CD4-positive, alpha-beta T cell (primary cell): ENCODE measurements at places on chromosomes 12 and 14.

- DNase-seq, result no peak
Measured at GRCh38 chr12:119334430-119335170, at the start of gene CCDC60. TSS of gene CCDC60 (plus strand) at chr12:119334729. CDS start at chr12:119335177, 448 bp downstream.

DNA sequence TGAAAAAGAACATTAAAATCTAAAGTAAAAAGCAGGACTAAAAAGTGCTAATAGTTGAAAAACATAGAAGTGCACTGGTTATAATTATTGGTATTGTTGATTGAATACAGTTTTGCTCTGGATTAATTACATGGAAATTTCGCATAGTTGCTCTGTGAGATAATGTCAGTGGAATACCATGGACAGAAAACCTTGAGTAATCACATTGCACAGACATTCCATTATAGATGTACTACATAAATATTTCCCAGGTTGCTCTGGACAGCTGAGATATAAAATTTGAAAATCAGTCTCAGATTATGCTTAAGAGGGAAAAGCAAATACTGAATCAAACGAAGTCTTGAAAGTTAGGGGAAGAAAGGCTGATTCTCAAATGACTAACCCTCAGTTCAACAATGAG lies 439.3 kb upstream of the FLRT2 start:
- no peak for DNase-seq

GRCh38 chr12:19189522-19189921 lies 60.0 kb downstream of the PLEKHA5 start:
- DNase-seq, result no peak

DNA sequence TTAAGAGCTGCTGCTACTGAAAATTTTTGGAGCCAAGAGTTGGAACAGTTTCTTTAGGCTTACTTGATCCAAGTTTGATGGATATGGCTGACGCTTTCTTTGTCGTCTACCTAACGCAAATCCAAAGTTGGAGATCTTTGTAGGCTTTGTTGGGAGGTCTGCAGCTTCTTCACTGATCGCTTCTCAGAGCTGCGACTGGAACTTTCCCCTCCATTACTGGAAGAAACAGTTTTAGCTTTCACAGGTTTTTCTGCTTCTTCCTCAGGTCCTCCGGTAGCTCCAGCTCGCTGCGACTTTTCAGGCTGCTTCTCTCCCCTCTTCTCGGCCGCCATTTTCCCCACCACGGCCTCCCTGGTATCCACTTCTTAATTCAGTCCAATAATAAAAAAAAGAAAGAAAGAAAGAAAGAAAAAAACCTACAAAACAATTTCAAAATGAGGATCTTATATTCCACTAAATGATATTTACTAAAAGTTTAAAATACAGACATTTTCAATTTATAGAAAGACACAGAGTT lies 178.1 kb upstream of the HMGA2 start:
- no peak for DNase-seq

GRCh38 chr12:3698218-3698974 lies 54.5 kb downstream of the CRACR2A start:
- no peak for DNase-seq

GRCh38 chr12:80217011-80217535 lies 117.7 kb downstream of the OTOGL start:
- DNase-seq, result no peak

DNA sequence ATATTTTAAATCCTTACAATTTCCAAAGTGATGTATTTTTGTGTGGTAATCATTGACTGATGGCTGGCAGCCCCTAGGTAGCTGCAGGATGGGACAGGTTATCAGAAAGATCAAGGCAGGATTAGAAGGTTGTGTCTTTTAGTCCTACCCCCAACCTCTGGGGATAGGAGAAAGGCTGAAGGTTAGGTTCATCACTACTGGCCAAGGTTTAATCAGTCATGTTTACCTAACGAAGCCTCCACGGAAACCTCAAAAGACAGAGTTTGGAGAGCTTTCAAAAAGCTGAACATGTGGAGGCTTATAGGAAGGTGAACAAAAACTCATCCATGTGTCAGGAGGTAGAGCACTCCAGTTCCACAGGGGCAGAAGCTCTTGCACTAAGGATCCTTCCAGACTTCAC lies 77.5 kb upstream of the CD163 start:
- no peak for DNase-seq

- DNase-seq, result no peak
Measured at GRCh38 chr14:68927089-68927488, 52.0 kb downstream of the ACTN1 start.

- no peak for DNase-seq
Measured at GRCh38 chr12:1053690-1054089, 62.7 kb downstream of the ERC1 start.

GRCh38 chr12:111135293-111135832 lies 215.0 kb upstream of the MYL2 start:
- no peak for DNase-seq

DNA sequence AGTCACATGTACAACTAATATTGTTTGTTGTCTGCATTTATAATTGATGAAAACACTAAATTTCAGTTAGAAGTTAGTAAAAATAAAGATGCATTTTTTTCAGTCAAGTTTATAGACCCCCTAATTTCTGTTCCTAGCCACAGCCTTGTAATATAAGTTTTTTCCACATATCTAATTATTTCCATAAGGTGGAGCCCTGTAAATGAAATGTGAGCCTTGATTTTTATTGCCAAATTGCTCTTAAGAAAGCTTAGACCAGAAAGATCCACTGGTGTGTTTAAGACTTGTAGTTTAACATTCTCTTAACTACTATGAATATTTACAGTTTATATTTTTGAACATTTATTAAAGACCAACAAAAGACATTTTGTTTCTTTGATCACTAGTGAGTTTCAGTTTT lies 322.1 kb upstream of the RGS6 start:
- no peak for DNase-seq

DNA sequence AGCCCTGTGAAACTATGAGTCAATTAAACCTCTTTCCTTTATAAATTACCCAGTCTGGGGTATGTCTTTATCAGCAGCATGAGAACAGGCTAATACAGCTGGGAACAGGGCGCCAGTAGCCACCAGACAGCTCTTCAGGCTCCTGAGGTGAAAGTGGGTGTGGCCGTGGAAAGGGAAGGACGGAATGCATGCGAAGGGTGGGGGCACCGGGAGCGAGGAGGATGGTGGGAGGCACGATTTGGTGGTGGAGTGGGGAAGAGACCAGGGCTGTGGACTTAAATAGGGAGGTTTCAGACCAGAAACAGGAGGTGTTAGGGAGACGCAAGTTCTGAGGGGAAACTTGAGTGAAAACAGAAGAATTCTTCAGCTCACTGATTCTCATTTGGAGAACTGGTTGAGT lies 44.1 kb upstream of the CHST11 start:
- no peak for DNase-seq

- DNase-seq, result no peak
Measured at GRCh38 chr14:65972891-65973290, 513.3 kb upstream of the CCDC196 start.

DNA sequence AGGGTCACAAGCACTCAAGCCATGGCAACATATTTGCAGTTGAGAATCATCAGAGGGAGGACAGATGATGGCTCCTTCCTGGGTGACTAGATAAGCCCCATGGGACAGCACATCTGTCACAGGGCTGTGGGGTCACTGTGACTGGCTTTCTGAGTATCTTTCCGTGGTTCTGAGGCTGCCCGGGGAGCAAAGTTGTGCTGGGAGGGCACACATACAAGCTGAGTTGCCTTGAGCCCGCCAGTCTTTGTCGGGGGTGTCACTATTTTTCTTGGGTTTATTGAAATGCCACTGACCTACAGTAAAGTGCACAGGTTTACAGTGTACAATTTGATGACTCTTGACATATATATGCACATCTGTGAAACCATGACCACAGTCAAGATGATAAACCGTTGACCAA lies 17.2 kb upstream of the KIF26A start:
- DNase-seq, result no peak

GRCh38 chr12:2284321-2284813 lies 231.6 kb downstream of the CACNA1C start:
- no peak for DNase-seq

DNA sequence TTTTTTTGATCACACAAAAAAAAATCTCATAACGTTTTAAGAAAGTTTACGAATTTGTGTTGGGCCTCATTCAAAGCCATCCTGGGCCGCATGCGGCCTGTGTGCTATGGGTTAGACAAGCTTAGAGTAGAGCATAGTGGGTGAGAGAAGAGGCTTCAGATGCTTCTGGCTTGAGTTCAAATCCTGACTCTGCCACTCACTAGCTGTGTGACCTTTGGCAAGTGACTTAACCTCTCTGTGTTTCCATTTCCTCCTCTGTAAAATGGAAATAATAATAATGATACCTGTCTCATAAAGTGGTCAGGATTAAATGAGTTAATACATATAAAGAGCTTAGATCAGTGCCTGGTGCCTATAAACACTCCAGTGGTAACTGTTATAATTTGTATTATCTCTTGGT lies 6.2 kb downstream of the P2RX4 start:
- no peak for DNase-seq

GRCh38 chr12:77349689-77350370 lies 284.5 kb upstream of the E2F7 start:
- no peak for DNase-seq

- no peak for DNase-seq
Measured at GRCh38 chr12:76031081-76031413, 529 bp downstream of the PHLDA1 start.

DNA sequence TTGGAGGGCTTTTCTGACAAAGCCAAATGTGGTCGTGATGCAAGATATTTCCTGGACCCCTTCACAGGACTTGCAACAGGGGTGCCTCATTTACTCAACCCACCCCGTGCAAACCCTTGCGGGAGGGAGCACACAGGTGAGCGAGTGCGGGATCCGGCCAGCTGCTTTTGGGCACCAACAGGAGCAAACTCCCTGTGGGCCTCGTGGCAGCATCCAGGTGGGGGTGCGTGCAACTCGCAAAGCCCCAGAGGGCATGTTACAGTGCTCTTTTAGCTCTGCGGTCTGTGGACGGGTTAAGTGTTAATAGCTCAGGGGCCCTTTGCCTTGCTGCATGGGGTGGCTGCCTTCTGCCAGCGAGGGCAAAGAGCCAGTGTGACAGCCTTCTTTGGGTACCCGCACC lies 707.6 kb upstream of the MDGA2 start:
- DNase-seq, result no peak

GRCh38 chr14:60933920-60934655 lies 46.8 kb downstream of the TRMT5 start:
- DNase-seq, result no peak

DNA sequence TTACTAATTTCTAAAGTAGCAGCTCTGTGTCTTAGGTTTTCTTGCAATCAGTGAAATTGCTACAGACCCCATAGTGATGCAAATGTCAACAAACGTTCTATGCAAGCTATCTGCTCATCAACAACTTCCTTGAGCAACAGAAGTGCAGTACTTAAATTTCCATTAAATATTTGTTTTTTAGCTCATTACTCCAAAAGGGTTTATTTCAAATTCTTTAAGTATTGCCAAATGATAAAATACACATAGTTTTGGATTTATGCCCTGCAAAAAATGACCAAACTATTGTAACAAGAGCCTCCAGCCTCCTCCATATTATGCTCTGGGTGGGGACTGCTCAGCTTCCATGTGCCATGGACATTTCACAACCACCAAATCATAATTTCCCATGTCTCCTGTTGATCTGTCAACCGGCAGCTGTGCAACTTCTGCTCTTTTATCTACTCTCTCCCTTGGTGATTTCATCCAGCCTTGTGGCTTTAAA lies 4.4 kb downstream of the BDKRB1 start:
- no peak for DNase-seq

DNA sequence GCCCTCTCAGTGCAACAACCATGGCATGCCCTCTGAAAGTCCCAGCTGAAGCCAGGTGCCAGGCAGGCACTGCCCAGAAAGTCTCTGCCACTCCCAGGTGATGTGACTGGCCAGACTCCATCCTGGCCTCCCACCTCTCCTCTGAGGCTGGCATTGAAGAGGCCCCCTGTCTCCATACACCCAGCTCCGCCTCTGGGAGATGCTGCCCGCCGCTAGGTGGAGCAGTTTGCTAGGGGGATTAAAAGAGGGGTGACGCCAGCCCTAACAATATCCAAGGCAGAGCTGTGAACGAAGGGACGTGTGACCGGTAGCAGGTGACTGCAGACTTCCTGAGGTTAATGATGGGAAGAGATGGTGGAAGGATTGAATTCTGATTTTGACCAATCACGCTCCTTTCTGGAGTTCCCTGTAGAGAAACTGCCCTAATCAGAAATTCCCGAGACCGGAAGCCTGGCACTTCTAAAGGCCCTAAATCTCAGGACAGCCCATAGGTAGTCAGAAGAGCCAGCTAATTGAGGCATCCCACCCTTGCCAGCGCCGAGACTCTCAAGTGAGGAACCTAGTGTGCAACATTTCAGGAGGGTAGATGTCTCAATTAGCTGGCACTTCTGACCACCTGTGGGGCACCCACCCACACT lies 8.3 kb upstream of the PLEK2 start:
- peak; percentile 43 for DNase-seq

DNA sequence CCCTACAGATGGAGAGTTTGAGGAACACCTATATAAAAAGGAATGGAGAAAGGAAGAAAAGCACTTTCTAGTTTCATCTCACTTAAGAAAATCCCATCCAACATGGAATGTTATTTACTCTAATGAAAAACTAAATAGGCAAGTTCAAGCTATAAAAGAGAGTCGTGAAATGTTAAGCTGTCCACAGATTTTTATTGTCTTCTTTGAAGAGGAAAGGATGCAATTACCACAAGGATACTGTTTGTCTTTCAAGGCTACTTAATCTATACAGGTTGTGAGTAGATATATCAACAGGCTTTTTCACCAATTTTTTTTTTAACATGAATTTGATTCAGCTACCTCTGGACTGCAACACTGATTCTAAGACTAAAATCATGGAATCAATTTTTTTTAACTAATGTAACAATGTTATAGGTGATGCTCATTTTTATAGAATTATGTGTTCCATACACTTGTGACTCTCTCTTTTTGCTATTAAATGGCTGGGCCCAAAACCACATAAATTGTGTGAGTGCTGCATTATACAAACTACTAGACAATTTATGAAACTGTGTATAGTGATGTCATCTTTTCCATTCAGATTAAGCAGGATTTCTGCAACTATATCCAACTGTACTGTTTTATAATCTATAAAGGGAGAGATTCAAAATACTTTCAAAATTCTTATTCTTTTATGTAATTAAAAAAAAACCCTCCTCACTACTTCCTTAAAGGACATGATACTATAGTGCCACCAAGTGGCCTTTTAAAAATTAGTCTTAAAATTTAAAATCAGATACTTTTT lies 26.8 kb upstream of the BMAL2 start:
- peak; percentile 59 for DNase-seq

- DNase-seq, result no peak
Measured at GRCh38 chr12:115464111-115464581, 780.2 kb upstream of the TBX3 start.

- no peak for DNase-seq
Measured at GRCh38 chr12:10130042-10130441, at the start of gene CLEC7A. TSS of gene CLEC7A (minus strand) at chr12:10130199. CDS start at chr12:10130082, 117 bp downstream.

DNA sequence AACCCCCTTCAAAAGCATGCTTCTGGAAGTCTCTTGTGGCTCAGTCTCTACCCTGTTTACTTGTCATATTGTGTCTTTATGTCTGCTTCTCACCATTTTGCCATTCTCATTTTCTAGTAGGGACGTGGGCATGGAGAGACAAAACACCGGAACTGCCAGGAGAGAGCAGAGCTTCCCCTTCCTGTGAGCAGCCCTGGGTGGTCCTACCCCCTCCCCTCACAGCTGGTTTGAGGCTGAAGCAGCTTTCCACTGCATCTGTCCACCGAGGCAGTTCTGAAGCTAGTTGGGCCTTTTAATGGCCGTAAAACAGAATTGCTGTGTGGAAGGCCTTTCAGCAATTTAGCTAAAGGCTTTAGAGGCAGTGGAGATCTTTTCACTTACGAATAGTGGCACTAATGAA lies 77.0 kb downstream of the PELI2 start:
- no peak for DNase-seq

GRCh38 chr12:19927661-19928060 lies 440.7 kb upstream of the PDE3A start:
- DNase-seq, result no peak
